ENCODE measurements at places on chromosomes 7 and 10.

- no peak for DNase-seq
These were observed 41.9 kb downstream of the PDGFA start for GRCh38 chr7:477626-478220.

GRCh38 chr7:105187302-105188169 lies 173.5 kb downstream of the KMT2E start:
- DNase-seq: no peak

DNA sequence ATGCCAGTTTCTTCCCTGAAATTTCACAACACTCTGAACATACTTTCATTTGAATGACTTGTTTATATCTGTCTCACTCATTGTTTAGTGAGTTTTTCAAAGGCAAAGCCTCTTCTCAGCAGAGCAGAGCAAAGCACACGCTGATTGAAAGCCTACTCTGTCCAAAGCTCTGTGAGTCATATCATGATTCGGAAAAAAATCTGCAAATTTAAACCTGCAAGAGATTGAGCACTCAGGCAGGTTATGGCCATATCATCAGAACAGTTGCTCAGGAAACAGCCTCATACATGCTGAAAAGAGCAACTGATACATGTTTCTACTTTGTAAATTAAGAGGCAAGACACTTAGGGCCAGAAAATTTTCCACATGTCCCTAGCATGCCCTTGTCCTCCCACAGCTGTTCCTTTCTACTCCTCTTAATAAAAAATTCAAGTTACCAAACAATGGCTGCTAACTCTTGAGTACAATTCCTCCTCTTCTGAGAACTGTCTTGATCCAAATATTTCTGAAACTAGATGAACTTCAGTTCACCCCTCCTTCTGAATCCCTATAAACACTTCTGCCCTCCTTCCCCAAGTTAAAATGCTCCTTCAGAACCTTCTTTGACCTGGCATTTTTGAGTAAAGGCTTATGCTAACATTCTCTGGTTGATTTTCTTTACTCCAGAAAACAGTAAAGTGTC lies 140.6 kb upstream of the HPS1 start:
- no peak for DNase-seq

- DNase-seq: no peak
These were observed 218.9 kb downstream of the KIAA1217 start for GRCh38 chr10:24427678-24428409.

- no peak for DNase-seq
These were observed 38.5 kb downstream of the IGF2BP3 start for GRCh38 chr7:23431702-23432199.

- no peak for DNase-seq
These were observed 253.6 kb upstream of the MKLN1 start for GRCh38 chr7:131074043-131074442.

DNA sequence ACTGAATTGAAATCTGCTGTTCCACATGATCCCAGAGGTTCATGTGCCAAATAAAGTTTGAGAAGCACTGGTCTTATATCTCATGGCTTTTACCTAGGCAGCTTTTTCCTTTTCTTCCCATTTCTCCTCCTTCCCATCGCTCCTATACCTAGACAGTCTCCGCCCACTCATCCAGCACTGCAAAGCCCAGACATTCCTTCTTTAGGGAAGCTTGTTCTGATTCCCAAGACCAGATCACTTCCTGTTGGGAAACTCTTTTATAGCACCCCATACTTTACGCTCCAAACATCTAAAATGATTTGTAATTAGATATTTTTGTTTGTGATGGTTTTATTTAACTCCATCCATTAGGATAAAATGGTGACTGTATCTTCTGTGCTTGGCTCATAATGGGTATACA lies 75.9 kb downstream of the BMPER start:
- no peak for DNase-seq

DNA sequence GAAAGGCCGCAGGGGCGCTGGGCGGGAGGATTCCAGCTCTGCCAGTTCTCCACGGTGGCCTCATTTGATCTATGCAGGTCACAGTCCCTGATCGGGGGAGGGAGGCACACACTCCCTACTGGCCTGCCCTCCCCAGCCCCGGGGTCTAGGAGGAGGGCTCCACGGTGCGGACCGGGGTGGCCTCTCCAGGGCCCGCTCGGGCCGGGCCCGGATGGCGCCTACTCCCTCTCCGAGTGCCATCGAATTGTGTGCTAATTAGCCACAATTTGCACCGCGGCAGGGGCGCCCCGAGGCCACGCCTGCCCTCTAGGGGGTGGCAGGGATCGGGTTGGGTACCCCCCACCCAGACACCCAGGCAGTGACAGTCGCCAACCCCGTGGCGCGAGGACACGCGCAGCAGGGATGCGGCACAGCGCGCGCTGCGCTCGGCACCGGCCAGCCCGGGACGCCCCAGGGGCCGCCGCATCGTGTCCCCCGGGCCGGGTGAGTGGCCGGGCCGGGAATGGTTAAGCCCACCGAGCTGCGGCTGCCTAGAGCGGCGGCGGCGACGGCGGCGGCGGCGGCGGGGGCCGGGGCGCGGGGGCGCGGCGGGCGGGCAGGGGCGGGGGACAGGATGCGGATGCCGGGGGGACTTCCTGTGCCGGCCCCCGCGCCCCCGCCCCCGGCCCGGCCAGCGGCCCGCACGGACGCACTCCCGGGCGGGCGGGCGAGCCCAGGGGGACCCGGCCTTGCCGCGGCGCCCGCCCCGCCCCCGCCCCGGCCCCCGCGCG lies at the start of gene ZNF853:
ZNF853 (plus strand) TSS at position 658 of the 770 bp plus-strand sequence. CDS start 565 bp downstream, outside the sequence.
- peak; percentile 60 for DNase-seq

- DNase-seq: no peak
These were observed 51.5 kb upstream of the DLX6 start for GRCh38 chr7:96953676-96954513.

Data from head of caudate nucleus (tissue), 42 donors.